Stimulated activated CD4-positive, alpha-beta T cell treated with anti-CD3 and anti-CD28 coated beads, Interleukin-4, amount 100 ng/mL, for 48 hours (primary cell): ENCODE measurements at places on chromosomes 11 and 22.

DNA sequence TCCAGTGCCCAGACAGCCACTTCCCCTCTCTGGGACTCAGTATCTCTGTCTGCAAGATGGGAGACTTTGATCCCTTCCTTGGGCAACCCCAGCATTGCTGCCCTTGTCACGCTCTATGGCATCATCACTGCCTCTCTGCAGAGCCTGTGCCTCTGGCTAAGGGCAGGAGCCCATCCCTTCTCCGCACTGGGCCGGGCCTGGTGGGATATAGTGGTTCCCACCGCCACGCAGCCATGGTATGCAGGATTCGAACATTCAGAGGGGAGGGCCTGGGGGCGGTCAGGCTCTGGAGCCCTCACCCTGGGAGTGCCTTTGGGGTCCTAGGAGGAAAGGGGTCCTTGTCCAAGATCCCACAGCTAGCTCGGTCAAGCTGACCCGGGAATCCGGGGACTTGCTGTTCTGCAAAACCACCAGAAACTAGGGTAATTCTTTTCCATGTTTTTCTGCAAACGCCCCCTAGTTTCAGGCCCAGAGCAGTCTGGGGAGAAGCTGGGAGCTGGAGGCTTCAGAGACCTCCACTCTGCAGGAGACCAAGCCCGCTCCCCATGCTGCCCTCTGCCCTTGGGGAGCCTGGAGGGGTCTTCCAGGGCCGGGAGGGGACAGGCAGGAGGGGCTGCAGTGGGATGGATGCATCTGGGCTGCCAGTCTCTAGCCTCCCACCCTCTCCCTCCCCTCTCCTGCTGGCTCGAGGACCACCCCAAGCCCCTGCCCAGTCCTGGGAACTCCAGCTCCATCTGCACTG is 24.4 kb upstream of the CBX7 start:
- DNase-seq = no peak

GRCh38 chr11:64038500-64038899 is 2.8 kb downstream of the FLRT1 start:
- DNase-seq = no peak

DNA sequence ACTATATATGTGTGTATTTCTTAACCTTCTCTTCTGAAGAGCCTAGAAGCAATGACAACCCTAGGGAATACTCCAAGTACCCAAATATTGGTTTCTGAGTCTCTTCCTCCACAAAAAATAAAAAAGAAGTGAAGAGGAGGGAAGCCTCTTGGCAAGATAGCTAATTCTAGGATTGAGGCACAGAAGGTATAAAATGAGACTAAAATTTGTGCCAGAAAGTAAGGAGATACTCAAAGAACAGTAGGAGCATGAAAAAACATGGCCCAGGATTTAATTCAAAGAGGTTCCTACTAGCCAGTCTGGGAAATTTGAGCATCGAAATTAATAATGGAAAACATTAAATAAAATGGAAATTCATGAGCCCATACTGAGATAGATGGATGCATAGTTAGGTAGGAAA is 112.1 kb downstream of the PAX6 start:
- no peak for DNase-seq

GRCh38 chr11:26626346-26626745 is 54.3 kb upstream of the MUC15 start:
- no peak for DNase-seq

GRCh38 chr22:37472418-37473006 is 13.7 kb downstream of the MFNG start:
- DNase-seq = no peak

DNA sequence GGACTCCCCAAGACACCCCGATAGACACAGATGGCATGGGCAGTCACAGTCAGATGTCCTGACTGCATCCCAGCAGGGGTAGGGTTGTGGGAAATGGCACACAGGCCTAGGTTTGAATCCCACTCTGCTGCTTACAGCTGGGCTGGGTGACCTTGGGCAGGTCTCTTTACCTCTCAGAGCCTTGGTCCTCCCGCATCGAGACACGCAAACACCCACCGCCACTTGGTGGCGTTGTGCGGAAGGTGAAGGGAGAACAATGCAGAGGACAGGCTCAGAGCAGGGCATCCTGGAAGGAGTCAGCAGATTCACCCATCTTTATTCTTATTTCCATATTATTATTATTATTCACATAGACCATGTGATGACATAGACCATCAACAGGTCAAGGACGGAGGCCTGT is 140.5 kb downstream of the MIAT start:
- DNase-seq = no peak

DNA sequence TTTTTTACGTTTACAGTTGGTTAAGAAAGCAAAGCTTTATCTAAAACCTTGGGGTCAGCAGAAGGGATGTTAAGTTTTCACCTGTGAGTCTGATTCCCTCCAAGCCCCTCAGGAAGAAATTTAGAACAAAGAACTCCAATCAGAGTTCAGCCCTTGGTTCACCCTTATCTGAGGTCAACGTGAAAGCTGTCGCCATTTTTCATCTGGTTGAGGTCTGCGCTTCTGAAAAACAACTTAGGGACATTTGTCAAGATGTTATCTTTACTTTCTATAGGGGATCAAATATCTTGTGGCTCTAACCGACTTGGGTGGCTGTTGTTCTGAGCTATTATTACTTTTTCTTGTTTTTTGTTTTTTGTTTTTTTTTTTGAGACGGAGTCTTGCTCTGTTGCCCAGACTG is 30.0 kb downstream of the RGL4 start:
- no peak for DNase-seq

DNA sequence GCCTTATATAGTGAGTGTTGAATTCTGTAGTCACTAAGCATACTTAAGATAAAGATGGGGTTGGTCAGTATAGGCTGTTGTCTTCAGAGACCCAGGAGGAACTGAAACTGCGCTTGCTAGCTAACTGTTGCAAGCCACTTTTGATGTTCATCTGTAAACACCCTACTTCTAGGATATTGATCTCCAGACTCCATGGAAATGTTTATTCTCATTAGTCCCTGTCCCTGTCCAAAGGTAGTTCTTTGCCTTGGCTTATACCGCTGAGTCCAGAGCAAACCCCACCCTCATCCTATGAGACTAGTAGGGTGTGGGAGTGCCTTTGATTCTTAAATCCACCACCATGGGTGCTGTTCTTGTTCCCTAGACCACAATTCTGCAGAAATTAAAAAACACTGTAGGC is 36.4 kb downstream of the DEPDC5 start:
- no peak for DNase-seq

- no peak for DNase-seq
Observed at GRCh38 chr11:45652781-45653180, 12.6 kb downstream of the CHST1 start.

DNA sequence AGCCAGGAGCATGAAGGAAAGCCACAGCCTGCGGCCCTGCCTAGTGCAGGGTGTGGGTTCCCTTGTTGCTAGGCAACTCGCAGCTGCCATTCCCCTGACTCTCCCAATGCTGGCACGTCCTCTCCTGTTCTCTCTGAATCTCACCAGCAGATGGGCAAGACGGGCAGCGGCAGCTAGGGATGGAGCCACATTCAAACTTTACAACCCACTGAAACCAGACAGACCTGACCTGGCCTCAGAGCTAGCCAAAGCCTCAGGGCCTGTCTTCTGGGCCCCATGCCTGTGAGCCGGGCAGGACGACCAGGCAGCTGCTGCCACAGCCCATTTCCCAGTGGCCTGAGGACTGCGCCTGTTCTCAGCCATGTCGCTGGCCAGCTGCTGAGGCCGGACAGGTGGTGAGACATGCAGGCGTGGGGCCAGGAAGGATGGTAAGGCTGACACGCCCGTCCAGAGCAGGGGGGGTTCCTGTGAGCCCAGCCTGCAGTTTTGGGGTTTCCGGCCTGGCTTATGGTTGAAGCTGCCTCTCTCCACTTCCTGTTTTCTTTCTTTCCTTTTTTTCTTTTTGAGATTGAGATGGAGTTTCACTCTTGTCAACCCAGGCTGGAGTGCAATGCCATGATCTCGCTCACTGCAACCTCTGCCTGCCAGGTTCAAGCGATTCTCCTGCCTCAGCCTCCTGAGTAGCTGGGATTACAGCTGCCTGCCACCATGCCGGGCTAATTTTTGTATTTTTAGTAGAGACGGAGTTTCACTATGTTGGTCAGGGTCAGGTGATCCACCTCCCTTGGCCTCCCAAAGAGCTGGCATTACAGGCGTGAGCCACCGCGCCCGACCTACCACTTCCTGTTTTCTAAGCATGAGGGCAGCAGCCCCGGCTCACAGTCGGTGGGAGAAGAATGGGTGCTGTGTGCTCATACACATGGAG is 4.1 kb downstream of the SUN2 start:
- no peak for DNase-seq

DNA sequence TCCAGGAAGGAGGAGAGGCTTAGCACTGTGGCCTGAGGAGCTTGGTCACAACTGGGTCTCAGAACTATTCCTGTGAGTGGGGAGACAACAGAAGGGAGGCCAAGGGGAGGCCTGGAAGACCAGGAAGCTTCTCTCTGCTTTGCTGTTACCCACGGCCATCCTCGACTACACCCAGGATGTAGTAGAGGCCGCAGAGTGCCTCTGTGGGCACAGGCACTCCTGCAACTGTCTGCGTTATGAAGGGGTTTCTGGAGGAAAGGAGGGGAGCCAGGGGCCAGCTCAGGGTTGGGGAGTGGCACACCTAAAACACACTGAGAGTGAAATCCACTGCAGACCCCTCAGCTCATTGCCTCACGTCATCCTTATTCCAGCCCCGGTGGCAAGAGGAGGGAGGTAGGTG is 3.8 kb upstream of the MFRP start:
- no peak for DNase-seq

DNA sequence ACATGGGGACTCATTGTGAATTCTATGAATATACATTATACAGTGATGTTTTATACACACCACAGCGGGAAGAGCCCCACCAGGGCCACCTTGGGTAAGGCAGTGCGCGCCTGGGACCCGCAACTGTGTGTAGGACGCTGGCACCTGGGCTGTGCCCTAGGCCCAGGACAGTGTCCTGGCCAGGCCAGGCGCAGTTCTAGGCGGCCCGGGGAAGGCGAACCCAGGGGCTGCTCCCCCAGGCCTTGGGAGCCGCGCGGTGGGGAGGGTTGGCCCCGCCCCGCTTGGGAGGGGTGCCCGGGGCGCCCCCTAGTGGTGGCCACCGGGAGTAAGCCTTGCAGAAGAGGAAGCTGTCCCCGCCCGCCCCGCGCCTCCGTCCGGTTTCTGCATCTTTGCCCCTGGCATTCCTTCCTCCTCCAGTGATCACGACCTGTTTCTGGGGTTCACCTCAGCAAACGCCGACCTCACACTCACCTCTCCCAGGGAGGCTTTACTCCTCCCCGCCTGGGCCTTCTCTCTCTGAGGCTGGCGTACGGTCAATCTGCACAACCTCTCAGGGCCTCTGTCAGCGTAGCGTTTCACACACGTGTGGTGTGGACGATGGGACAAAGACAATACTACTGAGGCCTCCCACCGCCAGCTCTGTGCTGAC is 9.5 kb upstream of the EHD1 start:
- peak; percentile 90 for DNase-seq

GRCh38 chr11:111761036-111761435 is 5.2 kb downstream of the PPP2R1B start:
- DNase-seq = no peak

DNA sequence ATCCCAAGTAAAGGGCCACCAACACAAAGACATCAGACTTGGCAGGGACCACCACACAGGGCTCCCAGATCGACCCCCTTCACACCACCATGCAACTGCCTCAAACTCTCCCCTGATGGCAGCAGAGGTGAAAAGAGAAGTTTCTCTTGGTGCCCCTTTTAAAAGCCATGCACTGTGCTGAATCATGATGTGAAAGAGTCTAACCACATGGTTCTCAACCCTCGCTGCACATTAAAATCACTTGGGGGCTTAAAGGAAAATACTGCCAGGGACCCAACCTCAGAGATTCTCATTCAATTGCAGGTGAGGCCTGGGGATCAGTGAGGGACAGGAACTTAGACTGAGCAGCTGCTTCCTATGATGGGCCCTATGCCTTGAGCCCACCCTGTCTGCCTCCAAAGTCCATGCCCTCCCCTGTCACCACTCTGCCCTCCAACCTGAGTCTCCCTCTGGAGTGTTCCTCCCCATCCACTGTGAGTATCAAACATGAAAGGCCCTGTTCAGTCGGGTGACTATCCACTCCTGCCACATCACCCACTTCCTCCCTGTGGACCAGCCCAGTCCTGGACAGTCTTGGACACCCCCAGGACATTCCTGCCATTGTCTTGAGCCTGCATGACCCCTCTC is 40.8 kb downstream of the PLEKHA7 start:
- DNase-seq = no peak

DNA sequence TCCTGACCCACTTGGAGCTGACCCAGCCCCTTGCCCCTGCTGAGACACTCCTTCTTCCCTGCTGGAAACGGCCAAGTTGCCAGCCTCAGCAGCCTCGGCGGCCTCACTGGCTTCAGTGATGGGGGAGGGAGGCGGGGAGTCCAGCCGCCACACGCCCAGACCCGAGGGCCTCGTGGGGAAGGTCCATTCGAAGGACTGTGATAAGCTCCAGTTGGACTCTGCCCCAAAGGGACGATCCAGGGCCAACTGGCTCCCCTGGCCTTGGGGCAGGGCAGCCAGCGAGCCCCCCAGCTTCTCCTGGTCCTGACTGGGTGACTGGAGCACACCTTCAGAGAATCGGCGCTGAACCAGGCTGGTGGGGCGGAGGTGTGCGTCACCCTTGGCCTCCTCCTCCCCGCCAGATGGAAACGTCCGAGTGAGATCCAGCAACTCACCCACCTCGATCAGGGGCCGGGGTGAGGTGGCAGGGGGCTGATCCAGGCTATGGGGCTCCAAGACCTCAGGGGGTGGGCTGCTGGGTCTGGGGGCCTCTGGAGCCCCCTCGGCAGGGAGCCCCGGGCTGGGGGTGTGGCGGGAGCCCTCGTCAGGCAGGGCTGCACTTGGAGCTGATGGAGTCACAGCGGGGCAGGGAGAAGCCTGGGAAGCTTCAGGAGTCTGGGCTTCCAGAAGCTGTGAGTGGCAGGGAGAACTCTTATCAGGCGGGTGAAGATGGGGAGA is 11.5 kb downstream of the TNKS1BP1 start:
- DNase-seq = no peak

GRCh38 chr22:47943729-47944700 is 1181.6 kb downstream of the TBC1D22A start:
- no peak for DNase-seq

DNA sequence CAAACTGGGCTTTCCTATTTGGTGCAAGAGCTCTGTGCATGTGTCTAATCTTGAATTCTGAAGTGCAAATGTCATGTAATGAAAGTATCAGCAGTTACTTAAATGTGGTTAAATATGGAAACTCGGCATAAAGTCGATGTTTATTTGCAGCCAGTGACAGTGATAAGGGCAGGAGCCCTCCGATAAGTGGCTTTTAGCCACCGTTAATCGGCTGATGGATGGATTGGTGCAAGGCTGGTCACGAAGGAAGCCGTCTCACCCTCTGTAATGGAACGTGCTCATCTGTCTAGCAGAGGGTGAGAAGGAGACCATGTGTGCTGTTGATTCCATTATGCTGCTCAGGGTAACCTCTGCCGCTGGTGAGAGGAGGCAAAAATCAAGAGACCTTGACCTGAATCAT is 121.8 kb upstream of the PAX6 start:
- DNase-seq = no peak

- no peak for DNase-seq
Observed at GRCh38 chr11:120932305-120932915, 91.5 kb upstream of the TBCEL start.
